CD8-positive, alpha-beta memory T cell (primary cell): ENCODE measurements at places on chromosomes 2 and 18.

DNA sequence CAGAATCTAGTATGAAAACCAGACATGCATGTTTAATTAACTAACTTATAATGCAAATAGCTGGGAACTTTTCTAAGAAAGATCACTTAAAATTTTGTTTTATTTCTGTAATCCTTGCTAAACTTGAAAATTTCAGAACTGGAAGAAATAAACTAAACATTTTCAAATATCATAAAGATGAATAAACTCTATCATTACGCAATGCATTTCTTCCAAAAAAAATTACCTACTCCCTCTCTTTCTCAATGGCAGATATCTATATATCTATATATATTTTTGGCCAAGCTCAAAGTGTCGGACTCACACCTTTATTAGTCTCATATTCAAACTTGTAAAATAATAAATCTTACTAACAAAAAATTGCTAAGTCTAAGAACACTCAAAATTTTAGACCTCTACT lies 158.1 kb downstream of the SLC39A10 start:
- no peak for DNase-seq

DNA sequence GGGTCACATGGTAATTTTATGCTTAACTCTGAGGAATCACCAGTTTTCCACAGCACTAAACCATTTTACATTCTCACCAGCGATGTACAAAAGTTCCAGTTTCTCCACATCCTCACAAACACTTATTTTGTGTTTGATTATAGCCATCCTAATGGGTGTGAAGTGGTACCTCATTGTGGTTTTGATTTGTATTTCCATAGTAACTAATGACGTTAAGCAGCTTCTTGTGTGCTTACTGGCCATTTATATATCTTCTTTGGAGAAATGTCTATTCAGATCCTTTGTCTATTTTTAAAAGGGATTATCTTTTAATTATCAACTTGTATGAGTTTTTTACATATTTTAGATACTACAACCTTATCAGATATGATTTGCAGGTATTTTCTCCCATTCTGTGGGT lies 42.0 kb downstream of the CCDC150 start:
- no peak for DNase-seq

DNA sequence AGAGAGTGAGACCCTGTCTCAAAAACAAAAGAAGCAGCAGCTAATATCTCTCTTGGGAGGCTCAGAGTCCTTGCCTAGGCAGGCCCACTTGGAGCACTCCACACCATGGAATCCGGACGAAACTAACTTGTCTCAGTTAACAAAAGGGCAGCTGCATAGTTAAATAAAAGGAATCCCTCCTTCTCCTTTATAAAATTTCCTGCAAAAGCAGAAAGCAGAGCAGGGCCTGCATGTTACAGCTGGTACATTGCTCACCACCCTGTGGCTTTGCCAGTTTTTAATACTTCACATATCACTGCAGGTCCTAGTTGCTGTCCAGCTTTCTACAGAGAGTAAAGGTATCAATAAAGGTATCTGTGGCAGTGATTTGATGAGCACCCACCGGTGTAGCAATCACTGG lies 93.6 kb downstream of the ASAP2 start:
- no peak for DNase-seq

DNA sequence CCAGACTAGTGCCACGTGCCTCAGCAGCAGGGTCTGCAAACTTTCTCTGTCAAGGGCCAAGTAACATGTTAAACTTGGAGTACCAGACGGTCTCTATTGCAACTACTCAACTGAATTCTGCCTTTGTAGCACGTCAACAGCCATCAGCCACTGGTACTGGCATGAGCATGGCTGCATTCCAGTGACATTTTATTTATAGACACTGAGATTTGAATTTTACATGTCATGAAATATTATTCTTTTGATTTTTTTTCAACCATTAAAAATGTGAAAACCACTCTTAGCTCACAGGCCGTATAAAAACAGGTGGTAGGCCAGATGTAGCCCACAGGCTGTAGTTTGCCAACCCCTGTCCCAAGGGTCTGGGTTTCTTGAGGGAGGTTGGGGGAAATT lies 199.7 kb downstream of the TPGS2 start:
- no peak for DNase-seq

DNA sequence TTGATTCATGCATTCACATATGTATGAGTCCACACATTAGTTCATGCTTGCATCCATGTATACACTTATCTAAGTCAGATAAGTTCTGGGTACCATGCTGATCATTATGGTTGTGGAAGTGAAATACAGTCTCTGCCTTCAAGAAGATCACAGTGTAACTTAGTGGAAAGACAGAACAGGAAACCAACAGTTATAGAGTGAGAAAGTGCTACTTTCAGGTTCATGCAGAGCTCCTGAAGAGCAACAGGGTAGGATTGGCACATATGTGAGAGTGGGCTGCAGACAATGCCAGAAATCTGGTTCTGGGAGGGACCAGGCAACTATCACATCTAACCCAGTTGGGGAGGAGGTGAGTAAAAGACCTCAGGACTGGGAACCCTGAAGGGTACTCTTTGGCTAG lies 35.4 kb upstream of the PGAP1 start:
- DNase-seq = no peak

- no peak for DNase-seq
These were observed 157.2 kb downstream of the MIB1 start for GRCh38 chr18:21897811-21898210.

GRCh38 chr18:49459404-49460171 lies 857 bp downstream of the DYM start:
- no peak for DNase-seq

- no peak for DNase-seq
These were observed 66.5 kb downstream of the SOWAHC start for GRCh38 chr2:109680523-109681297.

DNA sequence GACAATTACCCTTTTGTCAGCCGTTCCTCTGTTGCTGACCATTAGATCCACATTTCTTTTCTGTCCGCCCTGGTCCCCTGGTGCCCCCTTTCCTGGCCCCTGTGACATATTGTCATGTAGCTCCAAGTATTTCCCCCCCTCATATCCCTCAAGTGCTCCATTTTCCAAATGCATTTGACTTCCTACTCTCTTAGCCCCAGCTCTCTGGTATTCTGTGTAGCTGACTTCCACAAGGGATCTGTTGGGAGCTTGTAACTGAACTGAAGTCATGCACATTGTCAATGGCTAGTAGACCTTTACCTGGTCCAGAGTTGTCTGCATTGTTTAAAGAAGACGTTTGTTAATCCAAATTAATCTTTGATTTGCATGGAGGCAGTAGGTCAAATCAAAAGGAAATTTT lies 34.8 kb downstream of the LIPG start:
- DNase-seq = no peak

DNA sequence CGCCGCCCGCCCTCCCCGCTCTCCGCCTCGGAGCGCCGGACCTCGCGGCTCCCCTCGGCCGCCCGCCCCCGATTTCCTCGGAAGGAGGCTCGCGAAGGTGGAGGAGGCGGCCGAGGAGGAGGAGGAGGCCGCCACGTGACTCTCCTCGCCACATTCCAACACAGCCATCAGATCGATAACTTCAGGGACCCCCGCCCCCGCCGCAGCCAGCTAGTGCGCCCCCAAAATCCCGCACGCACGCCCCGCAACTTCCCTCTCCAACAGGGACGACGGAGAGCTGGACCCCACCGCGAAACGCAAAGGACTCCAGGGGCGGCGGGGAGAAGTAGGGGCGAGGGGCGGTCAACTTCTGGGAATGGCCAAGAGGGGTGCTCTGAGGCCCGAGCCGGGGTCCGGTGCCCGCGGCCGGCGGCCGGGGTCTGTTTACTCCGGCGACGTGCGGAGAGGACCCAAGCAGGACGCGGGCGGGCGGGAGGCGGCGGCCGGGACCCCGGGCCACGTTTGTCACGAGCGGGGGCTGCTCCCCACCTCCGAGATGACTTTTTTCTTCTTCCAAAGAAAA lies 2.0 kb downstream of the ZNF521 start:
- DNase-seq = no peak

- DNase-seq = no peak
These were observed 65.5 kb downstream of the GREB1L start for GRCh38 chr18:21307578-21307977.

- no peak for DNase-seq
These were observed 353.5 kb upstream of the RGPD4 start for GRCh38 chr2:107473150-107473549.

DNA sequence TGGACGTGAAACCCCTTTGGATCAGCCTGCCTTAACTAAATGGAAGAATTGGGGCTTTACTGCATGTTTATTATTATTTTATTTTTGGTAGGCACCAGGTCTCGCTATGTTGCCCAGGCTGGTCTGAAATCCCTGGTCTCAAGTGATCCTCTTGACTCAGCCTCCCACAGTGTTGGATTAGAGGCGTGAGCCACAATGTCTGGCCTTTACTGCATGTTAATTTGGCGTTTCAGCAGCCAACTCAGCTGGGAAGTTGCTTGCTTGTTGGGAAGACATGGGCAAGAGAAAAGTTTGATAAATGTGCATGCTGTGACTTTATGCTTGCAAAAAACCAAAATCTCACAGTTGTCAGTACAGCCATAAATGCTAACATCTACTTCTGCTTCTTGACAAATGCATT lies 105.1 kb downstream of the FMNL2 start:
- no peak for DNase-seq

DNA sequence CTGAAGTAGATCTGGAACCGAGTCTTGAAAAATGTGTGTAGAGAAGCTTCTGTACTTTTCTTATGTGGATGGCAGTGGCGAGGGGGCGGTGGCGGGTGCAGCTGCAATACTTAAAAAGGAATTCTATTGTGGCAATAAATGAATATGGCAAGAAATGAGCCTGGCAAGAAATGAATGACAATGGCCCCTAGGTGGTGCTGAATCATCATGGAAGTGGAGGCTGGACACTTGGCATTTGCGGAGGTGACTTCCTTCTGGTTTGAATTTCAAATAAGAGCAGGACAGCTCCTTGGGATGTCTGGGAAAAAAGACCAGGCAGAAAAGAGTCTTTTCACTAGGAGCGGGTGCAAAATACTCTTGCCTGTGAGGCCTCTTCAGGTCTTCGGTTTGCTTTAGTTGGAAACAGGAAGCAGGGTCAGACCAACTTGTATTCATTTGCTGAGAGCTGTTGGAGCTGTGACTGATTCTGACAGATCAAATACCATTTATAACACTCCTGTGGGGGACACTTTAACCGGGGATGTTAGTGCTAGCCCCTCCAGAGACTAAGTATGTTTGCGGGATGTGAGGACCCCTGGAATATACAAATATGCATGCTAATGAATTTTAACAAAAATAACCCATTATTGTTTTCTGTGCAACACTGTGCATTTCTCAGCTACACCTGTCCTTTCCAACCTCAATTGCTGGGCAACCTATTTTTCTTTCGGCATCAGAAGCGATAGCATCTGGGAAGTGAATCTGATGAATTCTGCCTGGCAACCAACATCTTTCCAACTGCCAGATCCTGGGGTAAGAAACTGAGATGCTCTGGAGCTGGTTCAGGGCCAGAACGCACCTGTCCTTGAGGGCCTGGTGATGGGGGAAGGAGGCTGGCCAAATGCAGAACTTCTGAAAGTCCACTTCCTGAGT lies 35.4 kb downstream of the FASTKD2 start:
- DNase-seq = no peak

DNA sequence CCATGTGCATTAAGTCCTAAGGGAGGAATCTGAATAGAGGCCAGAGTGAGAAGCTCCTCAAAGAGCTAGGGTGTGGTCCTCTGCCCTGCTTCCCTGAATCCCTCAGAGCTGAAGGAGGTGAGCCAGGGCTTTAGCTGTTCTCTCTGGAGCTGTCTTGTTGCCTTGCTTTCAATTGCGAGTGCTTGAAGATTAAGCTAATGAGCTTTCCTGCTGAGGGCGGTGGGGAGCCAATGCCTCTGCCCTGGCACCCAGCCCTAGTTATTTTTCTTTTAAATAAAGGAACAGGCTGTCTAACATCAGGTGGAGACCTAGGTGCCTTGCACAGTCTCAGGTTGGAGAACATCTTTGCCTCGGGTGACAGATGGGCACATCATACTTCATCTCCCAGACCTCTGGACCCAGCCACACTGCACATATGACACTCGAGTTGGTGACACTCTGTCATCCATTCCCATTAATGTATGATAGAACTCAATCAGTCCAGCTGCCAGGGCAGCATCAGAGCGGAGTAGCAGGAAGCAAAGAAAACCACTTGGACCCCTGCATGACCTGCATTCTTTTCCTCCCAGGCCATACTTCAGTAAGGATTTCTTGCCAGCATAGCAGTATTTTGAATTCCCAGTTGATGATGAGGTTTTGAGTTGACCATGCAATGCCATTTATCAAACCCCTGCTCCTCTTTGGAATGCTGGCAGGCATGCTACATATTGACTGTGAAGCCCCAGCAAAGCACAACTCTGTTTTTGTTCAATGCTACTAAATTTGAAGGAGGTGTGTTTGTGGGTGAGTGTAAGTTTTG lies 292.7 kb downstream of the RNF144A start:
- DNase-seq = no peak
